ENCODE measurements at places on chromosomes 1 and 21. TPM values are rescaled to one million over a fixed set of nuclear protein-coding genes. Genes with fewer than 3 reads are reported as not detected.

IGSF3 gene
- 5.2 TPM for total RNA-seq

CFHR4 gene
- total RNA-seq = not detected

CSF3R gene
- 5.2 TPM for total RNA-seq

NTMT2 gene
- not detected for total RNA-seq

OPTC gene
- total RNA-seq = not detected

SH2D2A gene
- total RNA-seq = not detected

NEK2 gene
- not detected for total RNA-seq

FCRLB gene
- not detected for total RNA-seq

IL19 gene
- not detected for total RNA-seq

FCER1G gene
- total RNA-seq = 42.0 TPM

C1orf94 gene
- total RNA-seq = not detected

CD1B gene
- not detected for total RNA-seq

GPR25 gene
- 1.3 TPM for total RNA-seq

MAN1C1 gene
- 10.9 TPM for total RNA-seq

FAM110D gene
- 3.1 TPM for total RNA-seq
